ENCODE measurements at places on chromosomes 13 and 19.

DNA sequence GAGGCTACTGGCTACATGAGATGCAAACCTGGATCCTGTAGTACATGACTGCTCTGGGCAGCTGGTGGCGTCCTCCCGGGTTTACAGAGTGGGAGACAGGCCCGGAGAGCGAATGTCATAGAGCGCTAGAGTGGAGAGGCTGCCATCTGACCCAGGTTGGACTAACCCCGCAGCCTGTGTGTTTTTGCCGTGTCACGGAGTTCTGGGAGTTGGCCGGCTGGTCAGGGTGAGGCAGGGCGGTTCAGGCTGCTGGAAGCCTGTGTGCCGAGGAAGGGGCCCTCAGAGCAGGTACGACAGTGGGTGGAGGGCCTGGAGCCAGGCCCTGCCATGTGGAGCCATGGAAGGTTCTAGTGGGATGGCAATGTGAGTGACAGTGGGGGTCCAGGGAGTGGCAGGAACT lies 12.5 kb downstream of the CRTC1 start:
- DNase-seq, result no peak

DNA sequence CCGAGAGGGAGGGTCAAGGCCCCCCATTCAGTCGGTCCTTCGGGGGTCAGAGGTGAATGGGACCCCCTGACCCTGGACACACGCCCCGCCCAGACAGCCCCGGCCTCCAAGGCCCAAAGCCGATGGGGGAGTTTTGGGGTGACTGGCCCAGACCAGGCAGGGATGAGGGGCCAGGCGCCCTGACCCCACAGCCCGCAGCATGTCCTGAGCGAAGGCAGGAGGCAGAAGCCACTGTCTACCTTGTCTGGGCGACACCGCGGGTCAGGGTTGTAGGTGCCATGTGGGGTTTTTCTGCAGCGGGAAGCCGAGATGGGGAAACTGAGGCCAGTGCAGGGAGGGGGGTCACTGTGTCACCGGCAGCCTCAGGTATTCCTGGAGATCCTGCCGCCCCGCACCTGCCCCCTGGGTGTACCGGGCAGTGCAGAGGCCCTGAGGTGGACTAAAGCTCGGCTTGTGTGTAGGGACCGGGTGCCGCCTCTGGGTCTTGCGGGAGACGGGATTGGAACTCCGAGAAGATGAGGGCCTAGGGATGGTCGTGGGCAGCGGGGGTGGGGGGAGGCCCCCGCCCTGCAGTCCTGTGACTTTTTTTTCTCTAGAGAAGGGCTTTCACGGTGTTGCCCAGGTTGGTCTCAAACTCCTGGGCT lies 8.5 kb downstream of the ARID3A start:
- DNase-seq, result no peak

GRCh38 chr13:33230178-33230881 lies 55.2 kb downstream of the STARD13 start:
- DNase-seq, result no peak

- DNase-seq, result no peak
These were observed 12.1 kb downstream of the IGFL1 start for GRCh38 chr19:46241626-46242025.

DNA sequence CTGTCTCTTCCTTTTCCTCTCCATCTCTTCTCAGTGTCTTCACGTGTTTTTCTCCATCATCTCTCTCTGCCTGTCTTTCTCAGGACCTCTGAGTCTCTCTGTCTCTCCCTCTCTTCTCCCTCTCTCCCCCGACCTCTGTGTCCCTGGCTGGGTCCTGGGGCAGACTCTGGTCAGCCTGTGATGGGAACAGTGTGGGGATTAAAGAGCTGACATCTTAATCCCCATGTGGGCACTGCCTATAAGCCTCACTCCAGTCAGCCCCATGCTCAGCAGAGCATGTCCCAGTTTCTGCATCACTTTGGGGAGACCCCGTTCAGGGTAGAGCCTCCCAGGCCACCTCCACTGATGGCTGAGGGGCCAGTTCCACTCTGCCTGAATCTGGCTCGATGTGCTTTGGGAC lies 16.2 kb downstream of the EGLN2 start:
- DNase-seq, result no peak

- no peak for DNase-seq
These were observed 141.6 kb downstream of the FGF14 start for GRCh38 chr13:102260256-102260655.

- DNase-seq, result no peak
These were observed 213.3 kb upstream of the MIR17HG start for GRCh38 chr13:91133941-91134802.

GRCh38 chr19:6011206-6011605 lies 33.3 kb upstream of the RANBP3 start:
- DNase-seq, result no peak

- DNase-seq, result no peak
These were observed 2.9 kb downstream of the UBL3 start for GRCh38 chr13:29847501-29847983.

DNA sequence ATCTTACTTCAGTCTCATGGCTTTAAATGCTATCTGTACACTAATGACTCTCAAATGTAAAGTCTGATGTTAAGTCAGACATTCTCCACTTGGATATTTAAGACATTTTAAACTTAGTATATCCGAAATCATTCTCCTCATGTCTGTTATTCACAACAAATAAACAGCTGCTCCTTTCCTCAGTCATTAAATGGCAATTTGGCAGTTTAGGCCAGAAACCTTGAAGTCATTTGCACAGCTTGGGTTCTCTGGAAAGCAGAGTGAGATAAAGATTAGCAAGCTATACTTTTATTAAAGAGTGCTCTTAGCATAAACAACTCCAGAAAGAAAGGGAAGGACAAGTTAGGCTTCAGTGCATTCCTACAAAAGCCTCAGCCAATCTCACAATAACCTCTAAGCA lies 53.7 kb downstream of the DNAJC15 start:
- no peak for DNase-seq

GRCh38 chr13:78169386-78169785 lies 250.8 kb upstream of the EDNRB start:
- DNase-seq, result no peak

GRCh38 chr19:1874554-1875185 lies 10.6 kb downstream of the ABHD17A start:
- no peak for DNase-seq

- DNase-seq, result no peak
These were observed 567 bp downstream of the SBK2 start for GRCh38 chr19:55536366-55536765.

GRCh38 chr19:45136507-45137178 lies 24.1 kb downstream of the NKPD1 start:
- DNase-seq, result no peak

GRCh38 chr13:61180234-61180633 lies 235.4 kb downstream of the PCDH20 start:
- no peak for DNase-seq

DNA sequence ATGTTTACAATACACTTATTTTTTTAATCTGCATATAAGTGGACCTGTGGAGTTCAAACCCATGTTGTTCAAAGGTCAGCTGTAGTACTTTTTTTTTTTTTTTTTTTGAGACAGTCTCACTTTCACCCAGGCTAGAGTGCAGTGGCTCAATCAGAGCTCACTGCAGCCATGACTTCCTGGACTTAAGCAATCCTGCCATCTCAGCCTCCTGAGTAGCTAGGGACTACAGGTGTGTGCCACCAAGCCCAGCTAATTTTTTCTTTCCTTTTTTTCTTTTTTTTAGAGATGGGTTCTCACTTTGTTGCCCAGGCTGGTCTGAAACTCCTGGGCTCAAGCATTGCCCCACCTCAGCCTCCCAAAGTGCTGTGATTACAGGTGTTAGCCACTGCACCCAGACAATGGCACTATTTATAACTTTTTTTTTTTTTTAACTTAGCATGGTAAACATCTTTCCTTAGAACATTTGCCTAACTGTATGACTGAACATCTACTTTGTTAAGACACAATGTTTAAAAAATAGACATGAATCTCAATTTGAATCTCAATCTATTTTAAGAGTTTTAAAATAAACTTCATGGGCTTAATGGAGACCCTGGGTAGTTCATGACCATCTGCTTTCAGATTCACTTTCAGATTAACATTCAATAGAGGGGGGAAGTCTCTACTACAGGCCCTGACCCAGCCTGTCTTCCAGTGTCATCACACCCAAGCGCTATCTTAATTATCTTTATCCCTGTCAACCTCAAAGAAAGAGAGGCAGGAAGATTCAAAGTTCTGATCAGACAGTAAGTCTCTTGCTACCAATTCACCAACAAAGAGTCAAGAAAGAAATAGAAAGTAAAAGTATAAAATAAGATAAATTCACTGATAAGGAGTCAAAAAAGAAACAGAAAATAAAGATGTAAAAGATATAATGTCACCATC lies 97.7 kb upstream of the DOCK9 start:
- no peak for DNase-seq

- DNase-seq, result no peak
These were observed 232.0 kb downstream of the LACC1 start for GRCh38 chr13:44111701-44112100.

DNA sequence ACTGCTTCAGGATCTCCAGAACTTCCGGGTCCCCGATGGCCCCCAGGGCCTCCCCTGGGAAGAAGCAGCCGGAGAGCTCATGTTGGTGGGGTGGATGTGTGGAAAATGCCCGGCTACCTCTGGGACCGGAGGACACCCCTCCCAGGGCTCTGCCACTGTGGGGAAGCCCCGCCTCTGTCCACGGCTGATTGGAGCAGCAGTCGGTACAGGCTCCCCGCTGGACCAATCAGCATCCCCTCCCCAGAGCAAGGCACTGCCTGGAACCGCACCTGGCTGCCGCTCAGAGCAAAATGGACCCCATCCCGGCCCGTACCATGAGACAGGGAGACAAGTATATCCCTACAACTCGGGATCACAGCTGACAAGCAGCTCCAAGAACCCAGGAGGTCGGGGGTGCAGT lies 6.4 kb downstream of the DOHH start:
- DNase-seq, result no peak

- DNase-seq, result no peak
These were observed 600.5 kb upstream of the KLHL1 start for GRCh38 chr13:70708775-70709174.
